ENCODE measurements at places on chromosomes 4 and X.
A peak's percentile ranks its signal among the peaks of the same experiment; 100 is the strongest.

DNA sequence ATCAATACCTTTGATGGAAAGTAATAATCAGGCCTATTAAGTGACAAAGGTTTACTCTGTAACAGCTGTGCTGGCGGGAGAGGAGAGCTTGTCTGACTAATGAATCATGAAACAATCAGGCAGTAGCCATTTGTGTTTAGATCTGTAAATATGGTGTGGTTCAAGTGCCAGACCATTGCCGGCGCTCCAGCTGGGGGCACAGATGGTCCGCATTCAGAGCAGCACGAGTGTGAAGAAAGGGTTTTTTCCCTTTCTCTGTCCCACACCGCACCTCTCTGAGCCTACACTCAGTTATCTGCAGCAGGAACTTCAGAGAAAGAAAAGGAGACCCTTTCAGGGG is 111.3 kb upstream of the PAQR3 start:
- peak; percentile 27 for DNase-seq

DNA sequence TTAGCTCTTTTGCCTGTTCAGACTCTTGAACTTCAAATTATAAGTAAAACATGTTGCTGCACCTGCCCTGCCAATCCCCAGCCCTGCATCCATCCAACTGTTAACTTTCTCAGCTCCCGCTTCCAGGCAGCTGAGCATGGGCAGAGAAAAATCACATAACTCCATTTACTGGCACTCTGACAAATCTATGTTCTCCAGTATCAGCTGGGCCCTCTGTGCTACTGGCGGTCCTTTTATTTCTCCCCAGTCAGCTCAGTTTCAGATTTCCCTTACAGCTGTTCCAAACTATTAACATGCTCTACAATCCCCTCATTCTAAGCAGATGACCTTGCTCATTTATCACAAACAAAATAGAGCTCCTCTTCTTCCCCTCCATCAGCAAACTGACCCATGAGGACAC is 240.4 kb upstream of the TET2 start:
- DNase-seq: peak; percentile 40

DNA sequence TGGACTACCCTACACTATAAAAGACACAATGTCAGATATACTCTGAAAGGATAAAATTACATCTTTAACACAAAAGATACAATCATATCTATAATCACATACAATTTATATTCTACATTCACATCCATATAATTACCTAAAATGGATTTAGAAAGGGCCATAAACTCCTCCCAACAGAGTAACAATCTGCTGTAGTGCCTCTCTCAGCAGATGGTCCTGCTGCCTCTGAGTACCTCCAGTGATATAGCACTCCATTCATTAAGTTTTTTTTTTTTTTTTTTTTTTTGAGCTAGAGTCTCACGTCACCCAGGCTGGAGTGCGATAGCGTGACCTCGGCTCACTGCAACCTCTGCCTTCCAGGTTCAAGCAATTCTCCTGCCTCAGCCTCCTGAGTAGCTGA is 7.4 kb downstream of the ANKRD37 start:
- no peak for DNase-seq

DNA sequence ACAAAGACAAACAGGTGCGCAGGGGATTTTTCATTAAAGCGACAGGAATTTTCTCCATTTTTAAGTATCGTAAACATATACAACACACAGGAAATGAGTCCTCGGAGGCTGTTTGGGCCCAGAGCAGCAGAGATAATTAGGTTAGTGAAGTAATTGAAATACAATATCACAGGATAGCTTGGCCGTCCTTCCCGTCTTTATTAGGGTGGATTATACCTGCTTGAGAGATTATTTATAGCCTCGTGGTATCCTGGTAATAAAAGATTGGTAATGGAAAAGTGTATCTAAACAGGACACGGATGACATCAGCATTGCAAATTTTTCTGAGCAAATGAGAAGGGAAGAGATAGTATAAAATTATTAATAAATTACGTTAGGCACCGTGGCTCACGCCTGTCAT is 68.2 kb downstream of the CRLF2 start:
- DNase-seq: no peak

DNA sequence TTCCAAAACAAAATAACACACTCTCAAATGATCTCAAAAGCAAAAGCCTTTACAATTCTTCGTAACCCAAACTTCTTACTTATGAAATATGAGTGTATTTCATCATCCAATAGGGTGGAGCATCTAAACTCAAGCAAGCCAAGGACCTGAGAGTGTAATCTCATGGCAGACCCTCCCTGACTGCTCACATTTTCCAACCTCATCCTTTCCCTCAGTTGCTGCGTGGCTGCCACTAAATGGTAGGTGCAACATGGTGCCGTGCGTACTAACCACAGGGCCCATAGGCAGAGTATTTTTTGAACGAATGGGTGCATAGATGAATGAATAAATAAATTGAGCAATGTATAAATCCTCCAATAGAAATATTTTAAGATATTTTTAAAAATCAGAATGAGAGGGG is 45.4 kb downstream of the TTC29 start:
- no peak for DNase-seq

GRCh38 chrX:150062292-150063137 is 124.2 kb upstream of the EOLA2 start:
- peak; percentile 67 for DNase-seq

- no peak for DNase-seq
Observed at GRCh38 chr4:82523179-82523578, 38.6 kb downstream of the TMEM150C start.

DNA sequence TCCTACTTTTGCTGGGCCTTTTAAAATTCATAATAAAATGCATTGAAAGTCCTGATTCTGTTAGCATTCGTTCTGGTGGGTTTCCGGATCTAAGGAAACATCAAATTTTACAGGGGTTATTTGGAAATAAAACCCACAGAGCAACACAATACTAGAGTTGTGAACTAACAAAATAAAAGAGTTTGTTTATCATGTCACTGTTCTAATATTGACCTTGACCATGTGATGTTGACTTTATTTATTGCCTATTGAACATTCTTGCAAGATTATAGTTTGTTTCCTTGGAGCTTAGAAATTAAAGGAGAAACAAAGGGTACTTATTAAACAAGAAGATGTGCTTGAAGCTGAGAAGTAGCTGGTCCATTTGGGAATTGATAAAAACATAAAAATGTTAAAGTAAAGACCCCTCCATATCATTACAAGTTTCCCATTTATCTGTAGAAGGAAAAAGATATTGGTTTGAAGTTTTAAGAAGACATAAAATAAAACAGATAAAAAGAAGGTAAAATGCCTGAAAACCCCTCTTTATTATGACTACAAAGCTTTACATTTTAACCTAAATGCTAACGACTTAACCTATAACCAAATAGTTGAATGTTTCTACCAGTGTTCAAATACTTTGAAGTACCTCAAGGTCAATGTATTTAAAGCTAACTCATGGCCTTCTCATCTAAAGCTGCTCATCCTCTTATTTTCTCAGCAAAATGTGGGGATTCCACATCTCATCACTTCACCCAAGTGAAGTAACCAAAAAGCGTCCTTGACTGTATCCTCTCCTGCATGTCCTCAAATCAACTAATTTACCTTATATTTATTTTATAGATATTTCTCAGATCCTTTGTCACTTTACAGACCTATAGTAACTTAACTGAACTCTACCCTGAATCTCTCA is 179.6 kb downstream of the GASK1B start:
- DNase-seq: no peak

GRCh38 chrX:42149281-42149680 is 225.9 kb upstream of the CASK start:
- DNase-seq: peak; percentile 12

GRCh38 chr4:167222099-167222498 is 12.2 kb downstream of the SPOCK3 start:
- DNase-seq: no peak

DNA sequence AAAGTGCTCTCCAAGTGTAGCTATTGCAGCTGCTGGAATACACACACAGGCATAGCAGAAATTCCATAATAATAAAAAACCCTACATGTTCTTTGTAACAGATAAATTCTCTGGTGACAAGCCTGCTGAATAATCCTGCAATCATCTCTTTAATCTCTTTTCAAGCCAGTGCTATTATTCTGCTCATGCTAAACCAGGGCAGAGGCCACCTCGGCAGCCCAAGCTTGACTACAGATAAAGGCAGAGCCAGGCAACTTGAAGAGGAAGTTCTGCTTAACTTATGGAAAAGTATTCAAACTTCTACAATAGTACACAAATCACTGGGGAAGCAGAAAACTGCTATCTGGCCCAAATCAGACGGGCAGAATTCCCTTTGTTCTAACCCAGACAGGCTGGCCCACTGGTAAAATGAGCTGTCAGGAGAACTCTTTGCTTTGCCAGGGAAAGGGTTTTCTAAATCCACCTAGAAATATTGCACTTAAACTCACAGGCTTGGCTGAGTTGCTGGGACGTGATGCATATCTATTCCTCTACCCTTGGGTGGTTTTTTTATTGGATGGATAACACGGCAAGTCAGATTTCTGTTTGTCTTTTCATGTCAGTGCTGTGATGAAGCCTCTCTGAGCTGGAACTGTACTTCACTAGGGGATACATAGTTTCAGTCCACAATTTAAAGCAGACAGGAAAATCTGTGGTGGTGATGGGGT is 70.5 kb downstream of the GATB start:
- DNase-seq: no peak

DNA sequence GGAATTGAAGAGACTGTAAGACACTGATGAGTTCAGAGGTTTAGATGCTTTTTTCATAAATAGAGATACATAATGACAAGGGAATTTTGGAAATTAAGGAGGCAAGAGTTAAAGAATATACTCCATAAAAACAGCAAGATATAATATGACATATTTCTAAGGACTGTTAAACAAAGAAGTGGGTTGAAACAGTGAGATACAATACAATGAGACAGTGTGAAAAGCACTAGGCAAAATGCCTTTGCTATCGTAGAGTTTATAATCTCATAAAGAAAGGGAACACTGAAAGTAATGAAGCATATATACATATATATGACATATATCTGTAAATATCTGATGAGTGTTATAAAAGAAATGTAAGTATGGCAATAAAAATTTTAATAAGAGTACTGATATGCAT is 1496.2 kb downstream of the TECRL start:
- DNase-seq: no peak

DNA sequence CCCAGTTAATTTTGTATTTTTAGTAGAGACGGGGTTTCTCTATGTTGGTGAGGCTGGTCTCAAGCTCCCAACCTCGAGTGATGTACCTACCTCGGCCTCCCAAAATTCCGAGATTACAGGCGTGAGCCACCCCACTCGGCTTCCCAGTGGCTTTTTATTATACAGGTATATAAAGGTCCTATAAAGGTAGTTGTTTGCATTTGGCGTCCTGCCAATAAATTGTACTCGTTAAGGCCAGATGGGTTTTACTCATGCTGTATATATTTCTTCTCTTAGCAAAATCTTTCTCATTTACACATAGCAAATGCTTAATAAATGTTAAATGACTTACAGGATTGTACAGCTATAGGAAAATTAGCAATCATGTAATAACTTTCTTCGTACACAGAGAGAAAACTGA is 6.9 kb downstream of the SHROOM3 start:
- no peak for DNase-seq

GRCh38 chr4:15233264-15233597 is 194.6 kb upstream of the C1QTNF7 start:
- DNase-seq: peak; percentile 42

- DNase-seq: peak; percentile 46
Observed at GRCh38 chr4:38382520-38382919, 281.5 kb upstream of the KLF3 start.

GRCh38 chrX:13256603-13257002 is 63.2 kb downstream of the ATXN3L start:
- no peak for DNase-seq

DNA sequence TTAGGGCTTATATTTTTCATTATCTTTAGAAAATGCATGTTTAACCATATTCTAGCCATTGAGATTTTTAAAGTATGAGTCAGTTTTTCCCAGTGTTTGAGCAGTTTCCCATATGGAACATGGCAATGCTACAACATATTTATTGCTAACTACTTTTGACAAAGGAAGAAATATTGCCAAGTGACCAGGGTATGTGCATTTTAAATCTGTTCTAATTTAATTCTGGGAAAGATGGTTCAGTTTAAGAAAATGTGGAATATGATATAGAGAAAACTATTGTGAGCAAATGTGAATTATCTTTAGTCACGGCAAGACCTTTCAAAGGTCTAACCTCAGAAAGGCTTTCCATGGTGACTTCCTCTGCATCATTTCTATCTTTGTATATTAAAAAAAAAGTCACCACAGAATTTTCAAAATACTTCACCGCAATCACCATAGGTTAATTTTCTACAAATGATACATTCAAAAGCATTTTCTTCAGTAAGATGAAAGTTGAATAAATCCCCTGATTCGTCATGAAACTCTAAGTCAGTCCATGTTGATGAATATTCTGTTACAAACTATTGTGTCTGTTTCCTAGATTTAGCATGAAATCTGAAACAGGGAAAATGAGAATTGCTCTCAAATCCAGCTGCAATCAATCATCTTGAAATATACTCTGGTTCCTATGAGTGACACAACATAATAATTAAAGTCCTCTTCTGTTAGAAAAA is 2349.0 kb upstream of the TENM3 start:
- DNase-seq: peak; percentile 43

- no peak for DNase-seq
Observed at GRCh38 chr4:81951891-81952455, 421.8 kb downstream of the HNRNPD start.

GRCh38 chr4:142875117-142875516 is 29.0 kb upstream of the INPP4B start:
- DNase-seq: no peak

- DNase-seq: no peak
Observed at GRCh38 chr4:27049239-27049829, 188.7 kb downstream of the STIM2 start.

GRCh38 chr4:38060829-38061431 is 100.7 kb downstream of the PTTG2 start:
- DNase-seq: no peak

Data from lung (tissue), 17 donors.